ENCODE measurements at places on chromosomes 7 and 10.

- DNase-seq = no peak
Observed at GRCh38 chr7:114534953-114535352, 120.3 kb downstream of the FOXP2 start.

GRCh38 chr10:10745291-10745690, 272.4 kb upstream of the CELF2 start:
- no peak for DNase-seq

- DNase-seq = no peak
Observed at GRCh38 chr10:37992083-37992482, 15.6 kb upstream of the ZNF25 start.

GRCh38 chr10:98047009-98047741, 16.8 kb upstream of the CRTAC1 start:
- no peak for DNase-seq

DNA sequence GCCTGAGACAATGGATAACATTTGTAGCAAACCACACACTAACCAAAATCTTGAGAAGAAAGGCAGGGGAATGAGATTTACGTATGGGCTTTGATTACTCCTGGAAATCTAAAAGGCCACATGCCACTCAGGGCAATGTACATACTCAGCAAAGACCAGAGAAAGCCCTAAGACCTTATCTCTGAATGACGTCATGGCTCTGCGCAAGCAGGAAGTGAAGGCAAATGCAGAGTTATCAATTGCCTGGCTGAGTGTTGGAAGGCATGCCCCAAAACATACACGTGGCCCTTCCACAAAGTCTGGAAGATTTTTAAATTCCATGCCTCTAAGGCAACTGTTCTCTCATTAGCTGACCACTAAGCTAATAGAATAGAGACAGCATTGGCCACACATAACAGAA, 90.9 kb upstream of the NRBF2 start:
- DNase-seq = no peak

GRCh38 chr10:86729677-86730076, 26.7 kb upstream of the BMPR1A start:
- no peak for DNase-seq

- no peak for DNase-seq
Observed at GRCh38 chr10:12785415-12785831, 216.1 kb downstream of the CCDC3 start.

DNA sequence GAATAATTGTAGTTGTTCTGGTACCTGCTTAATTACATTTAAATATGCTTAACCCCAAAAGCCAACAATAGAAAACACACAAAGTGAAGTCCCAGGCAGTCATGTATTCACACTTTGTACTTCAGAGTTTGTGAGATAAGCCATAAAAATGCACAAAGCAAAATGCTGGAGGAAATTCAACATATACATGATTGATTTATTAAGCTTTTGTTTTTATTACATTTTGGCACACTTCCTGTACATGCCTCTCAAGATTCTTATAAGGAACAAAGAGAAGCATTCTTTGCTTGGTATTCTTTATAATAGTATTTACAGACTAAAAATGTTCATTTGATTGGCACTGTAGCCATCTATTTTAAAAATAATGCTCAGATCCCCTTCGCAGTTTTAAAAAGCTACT, 107.7 kb upstream of the ANK3 start:
- DNase-seq = no peak

GRCh38 chr10:118980870-118981269, 48.6 kb upstream of the NANOS1 start:
- DNase-seq = peak; percentile 11

- no peak for DNase-seq
Observed at GRCh38 chr7:130966246-130967009, 232.4 kb upstream of the KLF14 start.

DNA sequence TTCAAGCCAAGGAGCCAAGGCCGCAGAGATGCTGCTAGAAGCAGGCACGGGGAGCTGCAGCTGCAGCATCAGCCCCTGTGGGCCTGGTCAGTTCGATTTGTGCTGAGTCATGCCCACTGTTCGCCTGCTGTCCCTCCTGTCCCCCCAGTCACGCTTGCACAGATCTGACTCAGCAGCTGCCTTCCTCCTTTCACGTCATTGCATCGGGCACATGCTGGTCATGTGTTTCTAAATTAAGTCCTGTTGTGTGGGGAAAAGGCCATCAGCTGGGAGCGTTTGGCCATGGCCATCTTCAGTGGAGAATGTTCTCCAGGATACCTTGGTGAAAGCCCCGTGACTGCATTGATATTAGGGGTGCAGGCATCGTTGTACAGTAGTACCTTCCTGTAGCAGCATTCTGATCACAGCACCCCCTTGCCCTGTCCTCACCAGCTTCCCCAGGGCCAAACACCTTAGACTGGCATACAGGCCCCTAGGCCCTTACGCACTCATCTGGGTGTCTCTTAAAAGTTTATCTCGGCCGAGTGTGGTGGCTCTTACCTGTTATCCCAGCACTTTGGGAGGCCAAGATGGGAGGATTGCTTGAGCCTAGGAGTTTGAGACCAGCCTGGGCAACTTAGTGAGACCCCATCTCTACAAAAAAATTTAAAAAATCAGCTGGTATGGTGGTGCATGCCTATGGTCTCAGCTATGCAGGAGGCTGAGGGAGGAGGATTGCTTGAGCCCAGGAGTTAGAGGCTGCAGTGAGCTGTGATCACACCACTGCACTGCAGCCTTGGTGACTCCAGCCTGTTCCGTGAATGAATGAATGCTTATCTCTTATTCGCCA, 23.2 kb downstream of the POR start:
- DNase-seq = no peak

DNA sequence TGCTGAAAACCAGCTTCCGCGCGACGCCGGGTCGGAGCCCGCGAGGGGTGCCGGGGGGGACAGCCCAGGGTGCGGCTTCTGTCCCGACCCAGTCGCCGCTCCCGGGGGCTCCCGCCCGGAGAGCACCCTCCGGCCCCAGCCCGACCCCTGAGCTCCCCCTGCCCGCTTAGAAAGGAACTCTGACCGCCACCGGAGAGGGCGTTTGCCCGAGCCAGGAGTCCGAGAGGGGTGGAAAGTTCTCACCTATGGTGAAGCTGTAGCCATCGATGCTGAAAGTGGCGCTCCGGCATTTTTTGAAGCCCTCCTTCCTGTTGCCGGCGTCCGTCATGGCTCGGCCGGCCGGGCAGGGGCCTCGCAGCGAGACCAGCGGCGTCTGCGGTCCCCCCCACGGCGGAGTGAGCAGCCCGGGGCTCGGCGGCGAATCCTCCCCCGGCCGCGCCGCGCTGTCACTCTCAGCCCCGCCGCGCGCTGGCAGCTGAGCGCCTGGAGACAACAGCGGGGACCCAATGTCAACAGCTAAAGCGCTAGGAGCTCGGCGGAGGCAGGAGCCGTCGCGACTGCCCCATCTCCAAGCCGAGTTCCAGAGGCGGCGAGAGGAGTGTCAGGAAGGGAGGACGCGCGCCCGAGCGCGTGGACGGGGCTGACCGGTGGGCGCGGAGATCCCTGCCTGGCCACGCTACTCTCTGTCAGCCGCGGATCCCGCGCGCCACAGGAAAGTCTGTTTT, 191.6 kb downstream of the LSM5 start:
- peak; percentile 51 for DNase-seq

DNA sequence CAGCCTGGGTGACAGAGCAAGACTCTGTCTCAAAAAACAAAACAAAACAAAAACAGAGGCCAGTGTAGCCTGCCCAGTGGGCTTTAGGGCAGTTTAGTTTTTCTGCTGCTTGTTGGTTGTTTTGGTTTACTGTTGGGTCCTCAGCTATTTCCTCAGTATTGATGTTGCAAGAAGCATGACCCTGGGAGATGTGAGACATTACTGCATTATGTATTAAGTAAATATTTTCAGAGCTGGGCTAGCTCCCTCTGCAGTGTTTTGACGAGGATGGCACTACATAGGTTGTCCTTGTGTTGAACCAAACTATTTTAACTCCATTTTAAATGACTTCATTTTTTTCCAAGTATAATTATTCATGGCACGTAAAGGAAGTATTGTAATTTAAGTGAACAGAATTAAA, 4.8 kb downstream of the AKAP9 start:
- no peak for DNase-seq

DNA sequence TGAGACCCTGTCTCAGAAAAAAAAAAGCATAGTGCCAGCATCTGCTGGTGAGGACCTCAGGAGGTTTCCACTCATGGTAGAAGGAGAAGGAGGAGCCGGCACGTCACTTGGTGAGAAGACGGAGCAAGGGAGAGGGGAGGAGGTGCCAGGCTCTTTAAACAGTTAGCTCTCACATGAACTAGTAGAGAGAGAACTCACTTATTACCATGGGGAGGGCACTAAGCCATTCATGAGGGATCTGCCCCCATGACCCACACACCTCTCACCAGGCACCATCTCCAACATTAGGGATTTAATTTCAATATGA, 62.9 kb upstream of the VKORC1L1 start:
- no peak for DNase-seq

DNA sequence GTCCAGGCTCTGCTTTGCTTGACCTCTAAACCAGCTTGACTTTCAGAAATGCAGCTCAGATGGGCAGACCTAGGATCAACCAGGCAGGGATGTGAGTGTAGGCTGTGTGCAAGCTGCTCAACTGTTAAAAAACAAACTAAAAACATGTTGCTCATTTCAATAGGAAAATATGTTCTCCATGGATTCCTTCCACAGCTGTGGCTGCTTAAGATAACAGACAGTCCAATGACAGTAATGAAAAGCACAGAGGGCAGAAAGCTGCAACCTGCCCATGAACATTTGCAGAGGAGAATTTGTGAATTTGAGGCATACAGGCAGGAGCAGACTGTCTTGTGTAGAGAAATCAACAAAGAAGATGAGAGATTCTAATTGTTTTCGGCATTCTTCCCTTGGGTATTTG, 534.2 kb downstream of the CCSER2 start:
- no peak for DNase-seq

DNA sequence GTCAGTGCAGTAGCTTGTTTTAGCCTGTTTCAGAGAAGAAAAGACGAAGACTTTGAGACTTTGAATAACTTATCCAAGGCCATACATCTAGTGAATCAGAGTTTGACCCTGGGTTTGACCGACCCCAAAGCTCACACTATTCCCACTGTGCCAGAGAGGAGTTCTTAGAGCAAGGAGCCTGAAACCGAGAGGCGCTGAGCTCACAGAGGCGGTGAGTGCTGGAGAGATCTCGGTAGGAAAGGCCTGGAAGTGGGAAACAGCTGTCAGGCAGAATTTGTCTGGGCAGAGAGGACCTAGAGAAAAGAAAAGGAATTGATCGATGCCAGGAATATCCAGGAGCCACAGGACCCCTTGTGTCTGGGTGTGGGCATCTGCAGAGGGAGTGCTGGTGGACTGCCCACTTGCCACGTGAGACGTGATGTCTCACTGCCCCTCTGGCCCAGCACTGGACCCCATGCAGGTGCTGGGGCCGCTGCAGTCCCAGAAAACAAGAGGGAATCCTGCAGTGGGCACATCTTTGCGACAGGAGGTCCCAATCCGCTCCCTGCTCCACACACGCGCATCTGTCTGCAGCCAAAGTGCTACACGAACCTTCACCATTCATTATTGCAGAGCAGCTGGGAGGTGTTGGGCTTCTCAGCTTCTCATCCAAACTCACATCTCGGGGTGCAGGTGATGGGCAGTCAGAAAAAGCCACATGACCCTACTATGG, 6.2 kb downstream of the CALML3 start:
- no peak for DNase-seq

DNA sequence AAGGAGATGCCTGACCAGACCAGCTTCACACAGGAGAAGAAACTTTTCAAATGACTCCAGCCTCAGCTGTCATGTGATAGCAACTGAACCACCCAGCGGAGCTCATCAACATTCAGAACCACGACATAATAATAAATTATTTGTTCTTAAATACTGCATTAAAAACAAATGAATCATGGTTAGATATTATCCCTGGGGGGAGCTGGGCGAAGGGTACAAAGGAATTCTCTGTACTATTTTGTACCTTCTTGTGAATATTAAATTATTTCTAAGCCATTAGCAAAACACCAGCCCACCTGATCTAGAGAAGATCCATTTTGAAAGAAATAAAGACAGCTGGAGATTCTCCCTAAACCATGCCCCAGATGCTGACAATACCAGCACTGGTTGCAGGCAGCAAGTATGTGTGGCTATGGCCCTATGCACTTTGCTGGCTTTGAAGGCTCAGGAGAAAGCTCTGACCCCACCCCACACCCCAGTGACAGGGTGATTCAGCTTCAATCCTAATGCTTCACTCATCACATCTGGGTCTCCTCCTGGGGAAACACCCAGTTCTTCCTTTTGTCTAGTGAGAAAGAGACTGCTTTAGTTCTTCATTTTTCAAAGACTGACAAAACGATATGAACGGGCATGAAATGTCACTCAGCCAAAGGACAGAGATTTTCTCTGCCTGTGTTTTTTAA, 45.5 kb upstream of the NKX2-3 start:
- no peak for DNase-seq

DNA sequence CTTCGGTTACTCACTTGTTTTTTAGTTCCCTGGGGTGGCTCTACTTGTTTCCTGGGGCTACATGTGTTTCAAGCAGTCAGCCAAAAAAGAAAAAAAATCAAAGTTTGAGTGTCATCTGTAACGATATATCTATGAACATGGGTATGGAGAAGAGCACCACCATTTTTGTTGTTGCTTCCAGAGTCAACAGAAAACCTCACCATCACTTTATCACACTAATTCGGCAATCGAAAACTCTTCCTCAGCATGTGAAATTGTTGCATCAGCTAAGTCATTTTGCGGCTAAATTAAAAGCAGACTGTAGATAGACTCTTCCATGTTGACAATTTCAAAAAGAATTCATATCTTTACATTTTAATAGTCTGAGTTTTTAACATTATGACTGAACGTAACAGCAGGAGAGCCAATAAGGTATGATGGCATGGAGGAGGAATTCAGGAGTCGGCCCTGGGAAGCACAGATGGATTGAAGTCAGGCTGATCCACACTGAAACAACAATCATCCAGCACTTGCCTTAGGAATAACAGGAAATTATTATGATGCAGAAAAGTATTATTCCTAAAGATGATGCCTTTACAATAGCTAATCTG, 455.7 kb upstream of the KLF6 start:
- DNase-seq = no peak

- DNase-seq = no peak
Observed at GRCh38 chr7:69683002-69683401, 84.7 kb downstream of the AUTS2 start.

GRCh38 chr7:92613720-92614119, 23.5 kb upstream of the FAM133B start:
- DNase-seq = no peak

- no peak for DNase-seq
Observed at GRCh38 chr7:17486835-17487234, 188.4 kb downstream of the AHR start.

DNA sequence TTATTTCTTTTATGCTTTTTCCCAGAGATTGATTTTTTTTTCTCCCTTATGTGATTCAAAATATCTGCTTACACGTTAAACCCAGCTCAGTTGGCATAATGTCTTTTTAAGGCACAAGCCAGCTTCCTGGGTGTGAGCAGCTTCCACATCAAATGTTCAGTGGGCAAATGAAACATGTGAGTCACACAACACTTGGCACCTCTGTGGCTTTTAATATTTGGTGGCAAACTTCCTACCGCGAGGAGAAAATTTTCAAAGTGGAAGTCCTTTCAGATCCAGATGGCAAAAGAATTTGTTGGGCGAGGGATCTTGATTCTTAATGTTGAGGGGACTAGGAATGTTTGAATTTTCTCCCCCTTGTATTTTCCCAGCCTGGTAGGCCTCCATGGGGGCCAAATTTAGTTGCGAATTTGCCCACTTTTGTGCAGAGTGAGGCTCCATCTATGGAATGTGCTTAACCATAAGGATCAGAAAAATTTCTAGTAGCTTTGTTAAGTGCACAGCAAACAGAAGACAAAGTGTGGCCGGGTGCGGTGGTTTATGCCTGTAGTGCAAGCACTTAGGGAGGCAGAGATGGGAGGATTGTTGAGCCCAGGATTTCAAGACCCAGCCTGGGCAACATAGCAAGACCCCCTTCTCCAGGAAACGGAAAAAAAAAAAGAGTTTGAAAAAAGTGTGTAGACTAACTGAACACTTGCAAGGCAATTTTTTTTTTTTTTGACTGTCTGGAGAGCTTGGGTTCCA, 31.0 kb downstream of the CUX1 start:
- no peak for DNase-seq

Data from NCI-H524 (cell line).